Transverse colon (tissue), 4 donors: ENCODE measurements at places on chromosomes 13 and 19. TPM values are rescaled to one million over a fixed set of nuclear protein-coding genes. Genes with fewer than 3 reads are reported as not detected.
A peak's percentile ranks its signal among the peaks of the same experiment; 100 is the strongest.

- peak; percentile 70 for DNase-seq
Measured at GRCh38 chr19:12994701-12995595, at the start of gene NFIX. Gene NFIX (plus strand): TSS chr19:12995475. CDS start chr19:12995838, 363 bp downstream.

GRCh38 chr13:47859165-47859564 lies 141.9 kb downstream of the SUCLA2 start:
- no peak for DNase-seq

The KCNJ14 gene
- not detected for total RNA-seq

DNA sequence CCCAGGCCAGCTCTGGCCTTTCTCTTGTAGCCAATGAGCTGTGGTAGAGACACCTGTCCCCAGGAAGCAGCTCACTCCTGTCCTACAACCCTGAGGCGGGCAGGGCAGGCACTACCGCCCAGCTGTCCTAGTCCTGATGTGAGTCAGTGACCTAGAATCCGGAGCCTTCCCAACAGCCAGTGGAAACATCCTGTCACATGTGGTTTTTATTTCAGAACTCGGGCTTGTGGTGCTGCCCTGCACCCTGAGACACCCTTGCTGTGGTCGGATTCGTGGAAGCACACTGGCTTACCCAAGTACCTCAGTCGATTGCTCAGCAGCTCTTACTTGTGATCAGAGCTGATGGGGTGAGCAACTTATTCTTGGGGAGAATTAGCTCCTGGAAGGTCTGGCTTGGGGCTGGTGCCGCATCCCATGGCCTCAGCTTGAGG lies 83.6 kb upstream of the ARHGEF7 start:
- peak; percentile 17 for DNase-seq

DNA sequence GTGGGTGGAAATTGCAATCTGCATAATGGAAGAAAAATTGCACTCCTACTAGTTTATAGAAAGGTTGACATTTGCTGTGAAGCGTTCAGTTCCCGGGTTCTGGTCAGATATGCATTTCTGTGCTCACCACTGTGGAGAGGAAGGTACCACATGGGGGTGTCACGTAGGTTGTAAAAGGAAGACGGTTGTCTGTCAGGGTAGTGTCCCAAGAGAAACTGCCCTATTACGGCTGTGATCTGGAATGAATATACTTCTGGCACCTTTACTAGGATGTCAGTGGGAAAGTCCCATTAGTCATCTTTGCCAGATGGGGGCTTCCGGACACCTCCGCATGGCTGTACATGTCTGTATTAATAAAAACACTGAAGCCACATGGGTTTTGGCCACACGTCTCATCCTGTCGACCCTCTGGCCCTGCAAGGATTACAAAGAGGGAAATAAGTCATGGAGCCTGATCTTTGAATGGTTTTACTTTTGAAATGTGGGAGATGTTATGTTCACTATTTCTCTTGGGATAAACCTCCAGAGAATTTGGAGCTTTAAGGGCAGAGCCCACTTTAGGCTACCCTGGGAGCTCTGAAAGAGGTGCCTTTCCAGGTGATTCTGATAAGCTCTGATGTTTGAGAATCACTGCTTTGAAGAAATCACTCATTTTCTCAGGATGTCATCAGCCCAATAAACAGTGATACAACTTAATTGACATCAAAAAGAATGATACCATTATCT lies 133.9 kb downstream of the AKAP11 start:
- no peak for DNase-seq

- peak; percentile 64 for DNase-seq
Measured at GRCh38 chr19:41218615-41219507, at the start of gene AXL. Gene AXL (plus strand): TSS chr19:41219223. CDS start chr19:41219393, 170 bp downstream.

The KCNC3 gene
- total RNA-seq: 0.64 TPM

DNA sequence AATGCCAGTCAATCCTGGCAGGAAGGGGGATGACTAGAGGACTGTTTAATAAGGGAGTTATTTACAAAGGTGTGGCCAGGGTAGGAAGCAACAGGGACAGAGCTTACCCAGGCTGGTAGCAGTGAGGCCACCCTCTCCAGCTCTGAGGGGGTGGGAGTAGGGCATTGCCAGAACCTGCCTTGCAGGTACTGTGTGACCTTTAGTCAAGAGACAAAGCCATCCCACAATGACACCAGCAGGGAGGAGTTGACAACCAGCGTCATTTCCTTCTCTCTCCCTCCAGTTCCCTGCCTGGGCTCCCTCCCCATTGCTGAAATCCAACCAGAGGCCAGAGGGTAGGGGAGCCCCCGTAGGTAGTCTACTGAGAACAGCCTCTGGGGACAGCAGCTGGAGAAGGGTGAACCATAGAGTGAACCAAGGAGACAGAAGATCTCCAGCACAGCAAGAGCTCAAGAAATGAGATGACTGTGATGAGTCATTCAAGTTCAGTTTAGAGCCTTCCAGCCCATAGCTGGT lies 33.3 kb upstream of the SPATA13 start:
- DNase-seq: peak; percentile 65

DNA sequence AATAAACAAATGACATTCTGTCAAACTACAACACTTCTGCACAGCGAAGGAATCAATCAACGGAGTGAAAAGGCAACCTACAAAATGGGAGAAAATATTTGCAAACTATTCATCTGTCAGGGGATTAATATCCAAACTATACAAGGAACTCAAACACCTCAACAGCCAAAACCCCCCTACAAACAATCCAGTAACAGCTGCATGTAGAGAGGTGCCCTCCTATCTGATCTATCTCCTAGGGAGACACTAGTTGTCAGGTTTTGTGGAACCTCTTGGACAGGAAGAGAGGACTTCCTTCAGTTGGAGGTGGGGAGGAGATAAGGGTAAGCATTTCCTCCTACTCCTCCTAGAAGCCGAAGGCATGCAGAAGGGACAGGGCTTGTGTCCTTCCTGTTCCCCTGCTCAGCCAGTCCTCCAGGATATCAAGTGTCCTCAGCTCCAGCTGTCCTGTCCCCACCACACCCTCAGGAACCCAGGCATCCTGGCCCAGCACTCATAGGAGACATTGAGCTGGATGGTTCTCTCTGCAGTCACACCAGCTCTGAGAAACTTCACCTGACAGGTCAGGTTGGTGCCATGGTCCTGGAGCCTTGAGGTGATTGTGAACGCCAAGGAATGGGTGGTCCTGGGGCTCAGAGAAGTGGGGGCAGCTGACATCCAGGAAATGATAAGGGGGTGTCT lies 9.8 kb upstream of the SIGLEC8 start:
- no peak for DNase-seq

- peak; percentile 14 for DNase-seq
Measured at GRCh38 chr19:29211562-29212355, 1.2 kb downstream of the UQCRFS1 start.

The ZNF441 gene
- 8.3 TPM for total RNA-seq

The ZNF493 gene
- total RNA-seq: 34.0 TPM

The APLP1 gene
- 4.0 TPM for total RNA-seq

The PLK5 gene
- not detected for total RNA-seq

The DNAAF3 gene
- total RNA-seq: not detected

- DNase-seq: no peak
Measured at GRCh38 chr19:42285541-42285941, 16.4 kb upstream of the PRR19 start.

- no peak for DNase-seq
Measured at GRCh38 chr13:48249018-48249417, 16.0 kb downstream of the ITM2B start.

- DNase-seq: no peak
Measured at GRCh38 chr13:39578821-39579291, 24.1 kb downstream of the LHFPL6 start.

DNA sequence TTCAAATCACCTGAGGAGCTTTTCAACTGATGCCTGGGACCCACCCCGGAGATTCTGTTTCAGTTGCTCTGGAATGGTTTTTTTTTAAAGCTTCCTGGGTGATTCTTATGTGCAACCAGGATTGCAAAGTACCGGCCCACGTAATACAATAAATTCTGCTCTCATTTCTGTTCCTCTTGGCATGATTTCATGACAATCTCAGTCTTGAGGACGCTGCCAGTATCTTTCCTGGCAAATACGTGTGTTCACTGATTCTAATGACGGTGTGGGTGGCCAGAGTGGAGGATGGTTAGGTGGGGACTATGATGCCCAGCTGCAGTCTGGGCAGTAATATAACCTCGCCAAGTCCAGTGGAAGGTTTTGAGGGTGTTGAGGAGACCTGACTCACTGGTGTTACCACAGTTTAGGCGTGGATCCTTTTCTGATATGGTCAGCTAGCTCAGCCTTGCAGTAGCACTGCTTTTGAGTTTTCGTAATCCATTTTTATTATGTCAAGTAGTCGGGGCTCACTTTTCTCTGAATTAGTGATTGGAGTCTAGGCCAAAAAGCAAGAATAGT lies 49.4 kb downstream of the FAM124A start:
- DNase-seq: no peak

DNA sequence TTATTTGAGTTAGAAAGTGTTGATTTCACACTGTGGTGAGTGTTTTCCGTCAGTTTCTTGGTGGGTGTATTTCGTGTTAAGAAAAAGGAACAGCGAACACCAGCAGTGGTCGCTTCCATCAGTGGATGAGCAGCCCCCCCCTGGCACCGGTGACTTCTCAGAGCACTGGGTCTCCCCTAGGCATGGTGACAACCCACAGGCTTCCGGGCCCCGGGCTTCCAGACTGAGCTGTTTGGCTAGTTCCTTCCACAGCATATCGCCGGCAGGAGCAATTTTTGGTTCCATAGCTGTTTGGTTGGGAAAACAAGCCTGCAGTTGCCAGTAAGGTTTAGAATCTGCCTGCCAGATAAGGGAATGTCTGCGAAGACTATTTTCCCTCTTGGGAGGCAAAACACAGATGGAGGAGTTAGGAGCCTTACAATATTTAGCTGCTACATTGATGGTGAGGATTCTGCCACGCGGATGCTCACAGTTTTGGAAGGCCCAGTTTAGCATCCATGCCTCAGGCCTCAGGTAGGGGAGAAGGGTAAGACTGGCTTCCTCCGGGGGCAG lies 18.7 kb upstream of the ZNF536 start:
- no peak for DNase-seq

DNA sequence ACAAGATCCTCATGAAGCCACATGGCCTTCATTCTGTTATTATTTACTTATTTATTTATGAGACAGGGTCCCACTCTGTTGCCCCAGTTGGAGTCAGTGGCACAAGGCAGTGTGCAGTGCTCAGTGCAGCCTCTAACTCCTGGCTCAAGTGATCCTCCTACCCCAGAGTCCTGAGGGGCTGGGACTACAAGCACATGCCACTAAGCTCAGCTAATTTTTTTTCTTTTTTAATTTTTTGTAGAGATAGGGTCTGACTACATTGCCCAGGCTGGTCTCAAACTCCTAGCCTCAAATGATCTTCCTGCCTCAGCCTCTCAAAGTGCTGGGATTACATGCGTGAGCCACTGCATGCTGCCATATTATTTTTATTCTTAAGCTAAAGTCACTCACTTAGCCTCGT lies 241.4 kb downstream of the UQCRFS1 start:
- no peak for DNase-seq

DNA sequence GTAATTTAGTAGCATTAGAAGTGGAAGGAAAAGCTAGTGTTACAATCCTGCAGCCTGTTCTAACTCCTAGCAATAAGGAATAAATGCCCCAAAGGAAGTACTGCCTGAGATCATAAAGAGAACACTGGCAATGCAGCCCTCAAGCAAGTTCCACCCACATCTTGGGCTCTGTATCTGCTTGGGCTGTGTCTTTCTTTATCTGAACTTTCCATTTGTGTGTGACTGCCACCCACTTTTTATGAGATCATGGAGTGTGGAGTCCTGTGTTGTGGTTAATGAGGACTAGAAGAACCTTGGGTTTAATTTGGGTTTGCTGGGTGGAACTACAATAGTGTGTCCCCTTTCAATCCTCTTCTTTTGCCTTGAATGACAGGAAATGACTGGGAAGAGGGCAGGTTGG lies 38.2 kb downstream of the RFXAP start:
- DNase-seq: no peak

GRCh38 chr13:110648146-110648819 lies 32.9 kb downstream of the NAXD start:
- DNase-seq: no peak

- DNase-seq: no peak
Measured at GRCh38 chr13:50074843-50075242, 59.6 kb downstream of the KCNRG start.

GRCh38 chr19:1672038-1672768 lies 19.8 kb upstream of the TCF3 start:
- peak; percentile 45 for DNase-seq

The DIAPH3 gene
- 0.95 TPM for total RNA-seq

DNA sequence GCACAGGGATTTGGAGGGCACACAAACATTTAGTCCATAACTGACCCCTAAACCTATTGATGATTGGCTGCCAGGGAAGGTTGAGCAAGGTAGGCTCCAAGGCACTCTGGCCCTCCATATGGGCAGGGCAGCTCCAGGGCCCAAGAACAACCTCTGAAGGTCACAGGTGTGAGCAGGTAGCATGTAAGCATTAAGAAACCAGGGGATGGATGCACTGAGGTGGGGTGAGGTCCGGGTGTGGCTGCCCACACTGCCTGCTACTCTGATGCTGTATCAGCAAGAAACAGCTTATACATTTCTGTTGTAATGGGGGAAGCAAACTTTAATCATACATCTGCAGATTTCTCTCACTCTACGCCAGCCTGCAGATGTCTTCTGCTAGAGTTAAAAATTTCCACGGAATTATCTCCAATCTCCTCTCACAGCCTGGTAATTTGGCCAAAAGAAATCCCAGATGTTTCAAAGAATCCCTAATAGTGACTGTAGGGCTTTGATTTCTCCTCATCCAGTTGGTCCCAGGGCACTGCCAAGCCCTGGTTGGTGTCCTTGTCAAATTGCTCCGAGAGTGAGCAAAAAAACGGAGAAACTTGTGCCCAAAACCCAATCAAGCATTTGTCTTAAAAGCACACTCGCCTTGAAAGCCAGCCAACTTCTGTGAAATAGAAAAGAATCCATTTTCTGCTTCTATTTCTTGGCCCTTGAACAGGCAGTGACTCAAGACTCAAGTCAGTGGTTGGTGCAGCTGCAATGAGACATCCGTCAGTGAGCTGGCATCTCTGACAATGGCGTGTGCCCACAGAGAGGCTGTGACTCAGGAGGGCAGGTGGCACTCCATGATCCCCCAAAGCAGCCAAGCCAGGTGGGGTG lies 72.5 kb upstream of the MRI1 start:
- no peak for DNase-seq

DNA sequence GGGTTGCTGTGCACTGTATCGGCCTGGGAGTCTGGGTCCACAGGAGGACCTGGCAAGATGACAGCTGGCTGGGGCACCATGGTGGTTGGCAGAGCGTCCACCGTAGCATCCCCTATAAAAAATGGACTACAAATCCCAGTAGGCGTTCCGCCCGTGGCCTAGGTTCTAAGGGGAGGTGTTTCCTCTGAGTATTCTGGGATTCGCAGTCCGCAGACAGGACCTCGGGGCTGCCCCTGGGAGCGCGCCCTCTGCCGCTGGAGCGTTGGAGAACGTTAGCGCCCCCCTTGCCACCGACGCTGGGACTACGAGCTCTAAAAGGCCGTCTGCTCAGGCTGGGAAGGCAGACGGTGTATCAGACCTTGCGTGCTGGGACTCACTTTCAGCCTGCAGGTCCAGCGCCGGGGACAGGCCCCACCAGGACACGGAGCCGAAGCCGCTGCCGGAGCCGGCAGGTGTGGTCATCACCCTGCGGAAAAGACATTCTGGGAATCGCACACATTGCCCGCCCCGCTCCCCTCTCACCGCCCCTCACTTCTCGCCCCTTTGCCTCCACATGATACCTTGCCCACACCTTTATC lies 372 bp downstream of the DNAAF3 start:
- peak; percentile 68 for DNase-seq

- DNase-seq: peak; percentile 80
Measured at GRCh38 chr19:58228585-58229254, at the start of gene ZNF544. Gene ZNF544 (plus strand): TSS chr19:58228914. CDS start chr19:58244024, 15,110 bp downstream.

The SMIM17 gene
- total RNA-seq: not detected
